HFFc6 (cell line): ENCODE measurements at places on chromosomes 3 and 15. TPM values are rescaled to one million over a fixed set of nuclear protein-coding genes. Genes with fewer than 3 reads are reported as not detected.

MOBP gene
- total RNA-seq: not detected in 3 replicates

ROBO2 gene
- 0.09 to 0.23 TPM (median 0.18 TPM) in 3 replicates for total RNA-seq

GOLGA8M gene
- total RNA-seq: 0.29 to 0.48 TPM (median 0.32 TPM) in 3 replicates

CCRL2 gene
- 0.21 TPM in 1 of 3 replicates, not detected in the others for total RNA-seq
